ENCODE measurements at places on chromosomes 3 and 15. TPM values are rescaled to one million over a fixed set of nuclear protein-coding genes. Genes with fewer than 3 reads are reported as not detected.

Gene KCNAB1
- 0.19 TPM for total RNA-seq

Gene ZNF80
- 5.5 TPM for total RNA-seq

Gene SAMD7
- not detected for total RNA-seq

Gene EAF2
- 22.0 TPM for total RNA-seq

Gene POPDC2
- total RNA-seq, result 2.3 TPM

Gene COLQ
- 2.3 TPM for total RNA-seq

Gene LTK
- total RNA-seq, result 0.20 TPM

Gene SLC7A14
- total RNA-seq, result not detected

Gene KNG1
- total RNA-seq, result not detected

Gene GOLGA8T
- 0.77 TPM for total RNA-seq

Gene NR2E3
- total RNA-seq, result not detected

Gene RETNLB
- not detected for total RNA-seq

Gene IQCF2
- total RNA-seq, result not detected

Gene GLDN
- not detected for total RNA-seq

Gene TMEM62
- 34.7 TPM for total RNA-seq

Gene OR5H15
- not detected for total RNA-seq

Gene LMAN1L
- total RNA-seq, result not detected

Gene BDH1
- total RNA-seq, result 80.9 TPM

Gene CFAP20DC
- total RNA-seq, result 1.0 TPM

Gene NPAP1
- total RNA-seq, result not detected

Gene SEMA5B
- total RNA-seq, result not detected

Gene ENTPD3
- total RNA-seq, result not detected

Gene GNAT1
- not detected for total RNA-seq

Gene FGD5
- not detected for total RNA-seq

Gene ALDH1L1
- total RNA-seq, result not detected

Gene TFDP2
- 29.0 TPM for total RNA-seq

Gene AMIGO3
- 0.19 TPM for total RNA-seq

Gene TMC3
- total RNA-seq, result not detected

Gene GPR62
- total RNA-seq, result not detected

Gene PCSK6
- total RNA-seq, result 0.44 TPM

Gene LINGO1
- total RNA-seq, result not detected

Gene TBL1XR1
- 143 TPM for total RNA-seq

Gene ZNF501
- total RNA-seq, result 2.5 TPM

Gene LRRN1
- 0.21 TPM for total RNA-seq

Gene IL5RA
- not detected for total RNA-seq
